ENCODE measurements at places on chromosomes 11 and 22.

GRCh38 chr11:114180301-114181055, 115.7 kb upstream of the NNMT start:
- DNase-seq = peak; percentile 66

DNA sequence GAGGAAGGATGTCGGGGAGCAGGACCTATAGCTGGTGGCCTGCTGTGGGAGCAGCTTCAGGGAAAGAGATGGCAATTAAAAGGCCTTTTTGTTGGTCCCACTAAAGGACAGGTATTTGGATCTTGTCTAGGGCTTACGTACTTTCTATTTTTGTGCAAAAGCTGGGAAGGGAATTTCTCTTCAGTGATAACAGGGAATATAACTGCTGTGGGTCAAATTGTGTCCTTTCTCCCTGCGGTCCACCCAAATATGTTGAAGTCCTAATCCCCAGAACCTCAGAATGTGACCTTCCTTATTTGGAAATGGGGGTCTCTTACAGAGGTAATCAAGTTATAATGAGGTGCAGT, 14.0 kb downstream of the HSPA8 start:
- no peak for DNase-seq

DNA sequence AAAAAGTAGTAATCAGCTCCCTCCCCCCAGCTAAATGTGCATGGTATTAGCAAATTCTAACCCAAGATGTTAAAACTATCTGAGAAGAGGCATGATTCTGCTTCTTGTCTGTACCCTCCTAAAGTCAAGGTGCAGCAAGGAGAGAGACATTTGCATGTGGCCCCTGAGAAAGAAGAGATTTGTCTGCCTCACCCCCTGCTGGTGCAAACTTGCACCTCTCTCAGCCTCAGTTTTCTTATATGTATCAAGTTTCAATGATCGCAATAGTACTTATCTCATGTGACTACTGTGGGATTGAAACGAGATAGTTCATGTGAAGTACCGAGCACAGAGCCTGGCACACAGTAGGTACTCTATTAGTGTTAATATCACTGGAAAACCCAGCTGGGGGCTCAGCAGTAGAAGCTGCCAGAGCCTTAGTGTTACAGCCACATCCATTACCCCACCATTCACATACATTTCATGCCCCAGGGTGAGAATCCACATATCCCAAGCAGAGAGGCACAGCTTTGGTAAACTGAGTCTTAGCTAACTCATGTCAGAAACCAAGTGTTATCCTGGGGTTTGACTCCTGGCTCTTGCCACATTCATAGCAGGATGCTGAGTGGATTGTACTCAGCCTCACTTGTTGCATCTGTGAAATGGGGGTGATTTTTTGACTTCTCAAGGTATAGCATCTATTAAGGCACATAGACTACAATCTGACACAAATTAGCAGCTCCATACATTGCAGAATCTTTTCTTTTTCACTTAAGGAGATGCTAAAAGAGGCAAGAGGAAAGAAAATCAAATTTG, 24.9 kb downstream of the CD44 start:
- DNase-seq = peak; percentile 38

DNA sequence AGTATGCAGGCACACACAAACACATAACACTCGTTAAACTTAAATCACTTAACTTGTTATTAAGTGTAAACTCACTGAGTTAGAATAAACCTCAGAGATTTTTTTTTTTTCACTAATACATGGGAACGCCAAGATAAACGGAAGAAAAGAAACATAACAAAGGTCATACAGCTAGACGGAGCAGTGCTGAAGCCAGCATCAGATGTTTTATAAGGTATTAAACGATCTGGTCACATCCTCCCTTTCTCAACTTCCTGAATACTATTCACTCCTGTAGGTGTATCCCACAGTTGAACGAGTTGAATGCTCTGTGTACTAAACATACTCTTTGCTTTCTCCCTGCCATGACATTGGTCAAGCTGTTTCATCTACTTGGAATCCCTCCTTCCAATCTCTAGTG, 212.0 kb downstream of the SWAP70 start:
- no peak for DNase-seq

- peak; percentile 73 for DNase-seq
Observed at GRCh38 chr11:9459667-9460321, 1.0 kb upstream of the ZNF143 start.

GRCh38 chr11:1959786-1960185, 12.7 kb downstream of the MRPL23 start:
- DNase-seq = no peak

DNA sequence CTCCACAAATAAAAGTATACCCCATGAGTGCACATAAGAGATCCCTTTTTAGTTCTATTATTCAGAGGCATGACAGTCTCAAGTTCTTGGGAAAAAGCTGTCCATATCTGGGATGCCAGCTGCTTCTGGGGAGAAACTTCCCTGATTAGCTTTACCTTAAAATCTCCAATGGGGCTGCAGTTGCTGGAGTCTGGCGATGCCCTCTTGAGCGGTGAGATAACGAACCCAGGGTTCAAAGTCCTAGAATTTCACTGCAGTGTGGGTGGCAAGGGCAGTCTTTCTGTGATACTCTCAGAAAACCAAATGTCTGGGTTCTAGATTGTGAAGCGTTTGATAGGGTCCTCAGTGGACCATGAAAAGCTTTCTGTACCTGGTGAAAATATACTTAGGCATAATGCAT, 7.4 kb upstream of the PRR33 start:
- DNase-seq = peak; percentile 56

DNA sequence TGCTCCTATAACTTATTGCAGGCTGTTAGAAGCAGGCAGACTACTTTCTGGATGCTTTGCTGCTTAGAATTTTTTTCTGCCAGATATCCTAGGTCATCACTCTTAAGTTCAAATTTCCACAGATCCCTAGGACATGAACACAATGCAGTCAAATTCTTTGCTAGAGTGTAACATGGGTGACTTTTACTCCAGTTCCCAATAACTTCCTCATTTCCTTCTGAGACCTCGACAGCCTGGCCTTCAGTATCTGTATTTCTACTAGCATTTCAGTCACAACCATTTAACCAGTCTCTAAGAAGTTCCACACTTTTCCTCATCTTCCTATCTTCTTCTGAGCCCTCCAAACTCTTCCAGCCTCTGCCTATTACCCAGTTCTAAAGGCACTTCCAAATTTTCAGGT, 60.4 kb upstream of the ZBED5 start:
- no peak for DNase-seq

DNA sequence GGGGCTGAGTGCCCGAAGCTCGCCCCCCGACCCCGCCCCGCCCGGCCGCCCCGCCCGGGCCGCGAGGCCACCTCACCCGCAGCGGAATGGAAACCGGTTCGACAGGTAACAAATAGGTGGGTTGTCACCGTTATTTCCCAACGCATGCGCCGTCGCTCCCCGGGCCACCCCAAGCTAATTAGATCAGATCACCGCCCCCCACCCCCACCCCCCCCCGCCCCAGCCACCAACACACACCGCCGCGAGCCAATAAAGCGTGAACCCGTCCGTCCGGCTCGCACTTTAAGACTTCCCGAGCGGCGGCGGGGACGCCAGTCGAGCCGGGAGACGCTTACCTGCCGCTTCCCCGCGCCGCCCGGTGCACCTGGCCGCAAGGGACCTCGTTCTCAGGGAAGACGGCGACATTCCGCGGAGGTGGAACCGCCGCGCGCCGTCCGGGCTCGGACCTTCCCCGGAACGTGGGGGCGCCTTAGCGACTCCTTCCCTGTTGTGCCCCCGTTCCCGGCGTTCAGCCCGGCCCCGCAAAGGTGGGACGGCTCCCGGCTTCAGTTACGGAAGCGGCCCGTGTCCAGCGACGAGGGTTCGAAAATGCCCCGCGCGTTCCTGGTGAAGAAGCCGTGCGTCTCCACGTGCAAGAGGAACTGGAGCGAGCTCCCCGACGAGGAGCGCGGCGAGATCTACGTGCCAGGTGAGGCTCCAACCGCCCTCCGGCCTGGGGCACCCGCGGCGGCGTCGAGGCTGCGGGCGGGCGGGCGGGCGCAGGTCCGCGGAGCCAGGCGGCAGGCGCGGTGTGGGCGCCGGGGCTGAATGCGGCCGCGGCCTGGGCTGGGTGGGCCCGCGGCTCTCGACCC, at the start of gene OVOL1:
OVOL1 (plus strand) TSS at position 278 of the 851 bp plus-strand sequence; CDS start at position 589, 311 bp downstream.
- no peak for DNase-seq

- DNase-seq = no peak
Observed at GRCh38 chr11:87038235-87038977, 672 bp downstream of the TMEM135 start.

- no peak for DNase-seq
Observed at GRCh38 chr11:36248436-36248835, 40.8 kb downstream of the COMMD9 start.

DNA sequence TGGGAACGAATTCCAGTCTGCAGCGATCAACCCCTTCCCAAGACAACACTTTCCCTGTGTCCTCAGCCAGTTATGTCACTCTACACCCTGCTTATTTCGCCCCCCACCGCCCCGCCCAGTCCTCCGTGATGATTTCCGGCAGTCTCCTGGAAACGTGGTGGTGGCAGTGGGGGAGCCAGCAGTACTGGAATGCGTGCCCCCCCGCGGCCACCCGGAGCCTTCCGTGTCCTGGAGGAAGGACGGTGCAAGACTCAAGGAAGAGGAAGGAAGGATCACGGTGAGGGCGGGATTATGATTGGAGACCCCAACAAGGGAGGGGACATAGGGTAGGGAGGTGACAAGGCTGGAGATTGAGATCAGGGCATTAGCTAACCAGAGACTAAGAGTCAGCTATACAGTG, 4.1 kb downstream of the ROBO3 start:
- DNase-seq = no peak

- no peak for DNase-seq
Observed at GRCh38 chr11:103354656-103355055, 245.4 kb downstream of the DYNC2H1 start.

DNA sequence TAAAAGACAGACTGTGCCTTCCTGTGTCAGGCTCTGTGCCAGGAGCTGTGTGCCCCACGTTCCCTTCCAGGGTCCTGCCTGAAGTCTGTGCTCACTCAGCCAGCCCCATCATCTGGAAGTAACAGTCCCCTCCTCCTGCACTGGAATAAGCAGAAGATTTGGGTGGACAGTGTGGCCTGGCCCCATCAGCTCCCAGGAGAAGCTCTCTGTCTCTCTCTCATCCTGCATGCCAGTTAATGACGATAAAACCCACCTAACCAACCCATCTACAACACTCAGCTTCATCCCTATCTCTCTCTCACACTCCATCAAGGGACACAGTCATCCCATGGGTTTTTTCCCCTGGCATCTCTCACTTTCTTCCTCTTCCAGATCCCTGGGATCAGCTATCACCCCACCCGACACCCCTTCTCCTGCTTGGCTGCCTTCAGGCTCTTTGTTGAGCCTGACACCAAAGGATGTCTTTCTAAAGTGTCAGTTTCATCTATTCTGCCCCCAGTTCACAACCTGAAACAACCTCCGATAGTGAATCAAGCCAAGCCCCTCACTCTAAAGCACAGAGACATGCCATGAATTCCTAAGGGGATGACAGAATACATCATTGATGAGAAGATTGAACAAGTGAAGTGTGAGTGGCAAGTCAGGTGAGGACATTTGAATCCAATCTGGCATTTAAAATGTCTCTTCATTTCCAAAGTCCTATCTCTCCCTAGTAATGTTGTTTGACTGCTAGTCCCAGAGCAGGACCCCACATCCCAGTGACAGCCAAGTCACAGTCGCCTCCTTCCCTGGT, 91.4 kb upstream of the TOP3B start:
- no peak for DNase-seq

- DNase-seq = peak; percentile 97
Observed at GRCh38 chr11:58577555-58578135, 1.2 kb upstream of the ZFP91 start.

GRCh38 chr22:38774496-38775166, 18.8 kb upstream of the SUN2 start:
- DNase-seq = peak; percentile 25

GRCh38 chr11:108726077-108726800, 61.4 kb downstream of the DDX10 start:
- DNase-seq = no peak

- peak; percentile 17 for DNase-seq
Observed at GRCh38 chr11:115990004-115990447, 485.8 kb upstream of the CADM1 start.

DNA sequence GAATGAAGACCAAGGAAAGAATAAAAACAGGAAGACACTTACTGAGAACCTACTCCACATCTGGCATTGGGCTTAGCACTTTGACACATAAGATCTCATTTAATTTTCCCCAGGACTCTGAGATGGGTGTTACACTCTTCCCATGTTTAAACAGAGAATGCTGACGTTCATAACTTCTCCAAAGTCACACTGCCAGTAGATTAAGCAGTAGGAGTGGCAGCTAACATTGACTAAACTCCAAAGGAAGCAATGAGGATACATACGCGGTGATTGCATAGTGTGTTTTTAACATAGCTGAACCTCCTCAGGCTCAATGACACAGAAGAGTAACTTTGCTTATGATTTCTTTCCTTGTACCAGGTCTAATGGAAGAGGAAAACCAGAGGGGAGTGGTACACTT, 14.5 kb upstream of the OR10V1 start:
- DNase-seq = no peak

DNA sequence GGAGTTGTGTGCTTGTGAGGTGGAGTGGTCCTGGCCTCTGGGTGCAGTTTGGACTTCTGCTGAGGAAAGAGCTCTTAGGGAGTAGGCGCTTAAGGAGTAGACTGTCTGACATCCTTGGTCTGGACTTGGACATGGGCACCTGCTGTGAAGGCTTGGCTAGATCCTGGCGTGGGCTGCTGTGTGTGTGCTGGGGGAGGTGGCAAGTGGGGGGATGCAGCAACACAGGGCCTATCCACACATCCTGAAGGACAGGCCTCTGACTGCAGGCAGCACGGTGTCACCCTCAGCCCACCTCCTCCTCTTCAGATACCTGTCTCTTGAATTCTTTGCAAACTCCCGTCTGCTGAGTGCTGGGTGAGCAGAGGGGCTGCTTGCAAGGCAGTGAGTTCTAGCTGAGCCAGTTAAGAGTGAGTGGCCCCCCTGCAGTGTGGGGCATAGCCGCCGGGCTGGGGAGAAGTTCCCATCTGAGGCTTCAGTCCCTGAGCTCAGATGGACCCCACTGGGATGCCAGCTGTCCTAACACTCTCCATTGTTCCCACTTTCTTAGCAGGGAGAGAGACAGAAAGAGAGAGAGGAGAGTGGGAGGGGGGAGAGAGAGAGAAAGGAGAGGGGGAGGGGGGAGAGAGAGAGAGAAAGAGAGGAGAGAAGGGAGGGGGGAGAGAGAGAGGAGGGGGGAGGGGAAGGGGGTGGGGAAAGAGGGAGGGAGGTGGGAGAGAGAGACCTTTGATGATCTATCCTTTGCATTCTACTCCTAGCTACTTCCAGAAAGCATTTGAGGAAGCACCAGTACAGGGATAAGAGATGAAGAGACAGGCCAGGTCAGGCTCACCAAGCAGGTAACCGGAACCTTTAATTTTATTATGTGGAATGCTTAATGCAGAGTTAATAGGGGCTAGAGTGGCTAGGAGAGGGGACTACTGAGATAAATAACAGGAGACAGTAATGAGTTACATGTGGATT, 12.6 kb downstream of the SOX10 start:
- DNase-seq = no peak

- DNase-seq = no peak
Observed at GRCh38 chr11:66172146-66172545, 96.3 kb upstream of the RAB1B start.

- DNase-seq = no peak
Observed at GRCh38 chr11:3604167-3604566, 37.6 kb downstream of the ART5 start.

Data from hematopoietic multipotent progenitor cell treated with erythropoietin and hydrocortisone succinate and interleukin-3 and kit ligand, for 4 days (in vitro differentiated cells).